ENCODE measurements at places on chromosomes 5 and 9.

- DNase-seq: no peak
These were observed 63.3 kb upstream of the ZFR start for GRCh38 chr5:32507738-32508434.

DNA sequence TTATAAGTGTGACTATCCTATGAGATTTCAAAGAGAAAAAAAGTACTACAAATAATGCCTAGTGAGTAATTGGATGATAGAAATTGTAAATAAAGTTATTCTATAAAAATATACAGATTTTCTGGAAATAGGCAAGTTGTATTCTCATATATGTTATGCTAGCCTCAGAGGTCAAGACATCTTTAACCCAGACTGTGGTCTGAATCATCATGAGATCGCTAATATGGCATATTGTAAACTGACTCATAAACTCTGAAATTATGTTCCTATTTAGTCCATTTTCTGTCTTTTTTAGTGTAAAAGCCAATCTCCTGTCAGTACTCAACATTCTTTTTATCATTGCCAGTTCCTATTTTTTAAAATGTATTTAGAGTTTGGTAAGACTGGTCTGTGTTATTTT is 14.2 kb downstream of the LOX start:
- no peak for DNase-seq

- DNase-seq: no peak
These were observed 501.6 kb downstream of the CAAP1 start for GRCh38 chr9:26391036-26391435.

- DNase-seq: no peak
These were observed 53.0 kb downstream of the IL31RA start for GRCh38 chr5:55904152-55904551.

- DNase-seq: no peak
These were observed 82.2 kb downstream of the SHB start for GRCh38 chr9:37986771-37987258.

DNA sequence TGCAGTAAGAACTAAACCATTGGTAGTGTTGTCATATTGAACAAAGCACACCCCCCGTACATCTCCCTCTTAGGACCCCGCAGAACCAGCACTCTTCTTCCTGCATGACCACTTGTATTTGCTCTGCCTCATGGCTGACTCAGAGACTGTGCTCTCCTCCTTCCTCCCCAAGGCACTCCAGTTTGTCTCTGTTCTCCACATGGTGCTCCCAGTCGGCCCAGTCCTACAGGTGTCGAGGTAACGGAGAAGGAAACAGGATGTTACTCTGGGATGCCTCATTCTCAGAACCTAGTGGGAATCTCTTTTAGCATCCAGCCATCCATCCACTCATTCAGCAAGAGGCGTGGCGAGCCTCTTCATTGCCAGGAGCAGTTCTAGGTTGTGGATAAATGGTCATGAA is 97.0 kb upstream of the NIPAL4 start:
- DNase-seq: no peak

DNA sequence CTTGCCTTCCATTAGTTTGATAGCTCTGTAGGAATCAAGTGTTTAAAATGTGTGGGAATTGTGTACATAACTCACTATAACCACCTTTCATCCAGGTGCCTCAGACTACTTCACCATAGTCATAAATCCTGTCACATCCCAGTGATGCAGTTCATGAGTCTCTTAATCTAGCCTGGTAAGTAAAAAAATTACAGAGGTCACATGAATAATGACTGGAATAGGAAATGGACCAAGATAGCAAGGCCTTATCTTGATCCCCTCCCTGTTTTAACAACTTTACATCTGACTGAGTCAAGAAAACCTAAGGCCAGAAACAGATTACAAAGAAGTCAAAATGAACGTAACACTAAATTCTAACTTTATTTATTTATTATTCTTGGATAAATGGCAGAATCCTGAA is 1.5 kb upstream of the RNF145 start:
- no peak for DNase-seq

- no peak for DNase-seq
These were observed 90.1 kb downstream of the CRB2 start for GRCh38 chr9:123445981-123446610.

DNA sequence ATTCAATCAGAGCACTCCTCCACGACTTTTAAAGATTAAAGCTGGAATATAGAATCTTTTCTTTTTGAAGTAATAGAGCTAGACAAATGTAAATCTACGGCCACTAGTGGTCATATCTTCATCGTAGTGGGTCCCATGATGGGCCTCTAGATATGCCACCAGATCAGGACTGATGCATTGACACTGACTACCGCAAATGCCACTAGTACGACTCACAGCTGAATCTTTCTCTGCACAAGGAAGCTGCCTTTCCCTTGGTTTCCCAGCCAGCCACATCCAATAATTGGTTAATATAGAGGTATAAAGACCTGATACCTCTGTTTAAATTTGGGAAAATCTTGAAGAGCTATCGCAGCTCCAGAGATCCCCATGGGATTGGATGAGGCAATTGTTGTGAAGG is 37.8 kb upstream of the ADRB2 start:
- no peak for DNase-seq

DNA sequence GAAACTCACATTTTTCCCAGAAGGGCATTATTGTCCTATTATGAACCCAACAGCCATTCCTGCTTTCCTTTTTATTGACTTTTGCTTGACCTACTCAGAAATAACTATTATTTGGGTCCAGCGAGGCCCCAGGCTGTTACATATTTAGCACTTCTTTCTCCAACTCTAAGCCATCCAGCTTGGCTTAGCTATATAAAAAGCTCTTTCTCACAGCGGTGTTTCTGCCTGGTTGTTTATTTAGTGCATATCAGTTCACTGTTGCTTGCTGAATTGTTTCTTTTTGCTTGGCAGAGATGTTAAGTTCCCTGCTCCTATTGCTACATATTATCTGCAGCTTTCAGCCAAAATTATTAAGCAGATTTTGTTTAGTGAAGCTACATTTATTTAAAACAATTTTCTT is 1156.8 kb upstream of the SEMA6A start:
- no peak for DNase-seq

DNA sequence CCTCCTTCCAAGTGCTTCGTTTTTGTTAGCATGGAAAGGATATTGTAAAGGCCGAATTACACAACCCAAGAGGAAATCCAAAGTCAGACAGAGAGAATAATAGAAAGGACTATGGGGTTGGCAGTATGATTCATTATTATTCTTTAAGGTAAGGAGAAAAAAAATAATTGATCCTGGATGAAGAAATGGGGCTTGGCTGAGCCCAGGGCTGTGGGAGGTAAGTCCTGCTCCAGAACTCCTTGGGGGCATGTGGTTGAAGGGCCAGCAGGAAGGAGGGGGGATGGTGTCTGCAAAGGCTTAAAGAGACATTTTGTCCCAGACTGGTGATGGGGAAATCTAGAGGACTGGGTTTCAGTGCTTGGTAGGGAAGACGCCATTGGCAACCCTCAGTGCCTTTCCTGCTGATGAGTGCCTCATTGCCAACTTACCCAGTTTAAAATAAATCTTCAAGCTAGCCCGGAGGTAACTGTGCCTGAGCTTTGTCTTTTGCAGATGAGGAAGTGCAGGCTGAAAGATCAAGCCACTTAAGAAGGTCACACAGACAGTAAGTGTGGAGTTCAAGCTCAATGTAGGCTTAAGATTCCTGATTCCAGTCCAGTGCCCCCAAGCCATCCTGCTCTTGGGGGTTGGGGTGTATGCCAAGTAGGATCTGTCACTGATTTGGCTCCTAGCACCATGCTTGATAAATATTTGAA is 30.2 kb downstream of the FOXI1 start:
- DNase-seq: no peak

GRCh38 chr5:157857816-157858526 is 974 bp downstream of the CLINT1 start:
- DNase-seq: no peak

DNA sequence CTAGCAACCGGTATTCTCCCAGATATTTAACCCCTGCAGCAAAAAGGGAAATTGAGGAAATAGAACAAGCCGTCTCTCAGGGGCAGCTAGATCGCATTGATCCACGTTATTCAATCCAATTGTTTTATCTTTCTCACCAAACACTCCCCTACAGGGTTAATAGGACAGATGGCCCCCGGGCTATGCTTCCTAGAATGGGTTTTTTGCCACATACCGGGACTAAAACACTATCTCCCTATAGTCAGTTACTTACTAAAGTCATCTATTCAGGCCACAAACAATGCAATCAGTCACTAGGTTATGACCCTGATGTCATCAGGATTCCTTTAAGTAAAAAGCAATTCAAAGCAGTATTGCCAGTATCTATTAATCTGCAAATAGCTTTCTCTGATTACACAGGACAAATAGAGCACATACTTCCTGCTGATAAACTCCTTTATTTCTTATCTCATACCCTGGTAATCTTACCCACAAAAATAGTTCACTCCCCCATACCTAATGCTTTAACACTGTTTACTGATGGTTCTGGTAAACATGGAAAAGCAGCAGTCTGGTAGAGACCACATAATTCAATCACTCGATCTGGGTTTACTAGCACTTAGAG is 159.0 kb downstream of the CPLANE1 start:
- no peak for DNase-seq

DNA sequence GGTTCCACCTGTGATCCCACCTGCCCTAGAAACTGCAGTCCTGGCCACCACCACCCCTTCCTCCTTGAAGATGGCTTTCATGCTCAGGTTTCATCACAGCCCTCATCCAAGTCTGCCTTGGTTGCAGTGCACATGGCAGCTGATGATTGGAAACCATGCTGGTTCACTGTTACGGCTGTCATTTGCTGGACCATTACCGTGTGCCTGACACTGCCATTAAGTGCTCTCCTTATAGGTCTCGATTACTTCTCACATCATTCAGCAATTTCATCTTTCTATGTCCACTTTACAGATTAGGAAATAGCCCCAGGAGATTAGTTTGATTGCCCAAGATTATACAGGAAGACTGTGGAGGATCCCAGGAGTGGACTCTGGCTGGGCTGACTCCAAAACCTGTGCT is 123.9 kb downstream of the ICE1 start:
- DNase-seq: no peak

DNA sequence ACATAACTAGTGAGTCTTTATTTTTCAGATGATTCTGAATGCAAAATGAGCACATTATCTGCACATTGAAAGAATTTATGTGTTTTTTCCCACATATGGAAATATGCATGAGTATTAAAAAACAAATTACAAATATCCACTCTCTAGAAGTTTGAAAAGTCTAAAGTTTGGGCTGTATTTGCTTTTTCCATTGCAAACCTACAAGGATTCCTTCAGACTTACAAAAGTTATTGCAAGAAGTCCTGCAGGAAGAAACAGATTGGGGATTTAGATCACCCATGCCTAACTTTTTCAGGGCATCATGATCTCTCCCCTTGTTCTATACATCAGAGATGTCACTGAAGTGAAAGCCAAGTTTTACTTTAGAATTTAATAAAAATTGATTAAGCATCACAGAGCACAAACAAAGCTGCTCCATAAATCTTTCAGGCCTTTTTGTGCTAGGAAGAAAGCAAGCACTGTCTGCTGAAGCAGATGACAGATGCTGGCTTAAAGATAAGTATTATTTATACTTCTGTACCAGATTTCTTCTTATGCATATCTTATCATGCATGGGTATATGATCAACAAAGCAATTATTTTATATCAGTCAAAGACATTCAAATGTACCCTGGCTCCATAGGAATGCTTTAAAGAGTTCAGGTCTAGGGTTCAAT is 71.7 kb downstream of the NFIB start:
- no peak for DNase-seq

DNA sequence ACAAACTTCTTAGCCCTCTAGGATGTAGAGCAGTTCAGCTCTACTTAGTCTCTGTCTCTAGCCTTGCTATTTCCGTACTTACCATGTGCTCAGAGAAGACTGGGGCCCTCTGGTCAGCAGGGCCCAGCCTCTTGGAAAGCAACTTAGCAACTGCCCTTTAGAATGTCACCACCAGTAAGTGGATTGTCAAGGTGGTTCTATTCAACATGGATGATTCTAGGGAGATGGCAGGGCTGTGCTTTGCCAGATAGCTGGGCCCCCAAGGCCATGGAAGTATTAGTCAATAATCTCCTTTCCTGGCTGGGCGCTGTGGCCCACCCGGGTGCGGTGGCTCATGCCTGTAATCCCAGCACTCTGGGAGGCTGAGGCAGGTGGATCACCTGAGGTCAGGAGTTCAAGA is 177.6 kb upstream of the MVB12B start:
- DNase-seq: no peak

GRCh38 chr5:62560786-62561185 is 17.8 kb upstream of the LRRC70 start:
- no peak for DNase-seq

GRCh38 chr9:37386988-37387387 is 35.5 kb upstream of the GRHPR start:
- no peak for DNase-seq
